ENCODE measurements at places on chromosomes 13 and 19. TPM values are rescaled to one million over a fixed set of nuclear protein-coding genes. Genes with fewer than 3 reads are reported as not detected.

The RASGRP4 gene
- total RNA-seq = not detected

The ZNF317 gene
- total RNA-seq = 22.2 TPM

The SERPINE3 gene
- total RNA-seq = not detected

The ZNF763 gene
- 2.2 TPM for total RNA-seq

The MPV17L2 gene
- total RNA-seq = 6.7 TPM

The RGL3 gene
- 5.3 TPM for total RNA-seq

The GJA3 gene
- total RNA-seq = 16.7 TPM
